ENCODE measurements at places on chromosomes 16 and 17. TPM values are rescaled to one million over a fixed set of nuclear protein-coding genes. Genes with fewer than 3 reads are reported as not detected.

MAPT gene
- total RNA-seq = 6.1 TPM

CACNG1 gene
- not detected for total RNA-seq

PRSS27 gene
- 3.1 TPM for total RNA-seq

CCT6B gene
- total RNA-seq = 6.3 TPM

ABCC11 gene
- total RNA-seq = 1.7 TPM

TNRC6A gene
- 109 TPM for total RNA-seq

KRT24 gene
- total RNA-seq = 0.52 TPM

SNX20 gene
- total RNA-seq = 1.8 TPM

SLC35G6 gene
- not detected for total RNA-seq

PYDC1 gene
- total RNA-seq = not detected

RNF222 gene
- not detected for total RNA-seq

C1QTNF1 gene
- total RNA-seq = 108 TPM

TRPV2 gene
- total RNA-seq = 13.6 TPM

KRT33A gene
- total RNA-seq = not detected

PRSS33 gene
- total RNA-seq = not detected

AMFR gene
- total RNA-seq = 97.2 TPM

OTOP2 gene
- not detected for total RNA-seq

EPX gene
- not detected for total RNA-seq

KRT39 gene
- total RNA-seq = not detected

RBFOX1 gene
- 4.0 TPM for total RNA-seq

SLFN14 gene
- not detected for total RNA-seq

STH gene
- total RNA-seq = not detected

TP53TG3F gene
- not detected for total RNA-seq

CMTM1 gene
- 4.3 TPM for total RNA-seq

CDH1 gene
- total RNA-seq = 428 TPM

NME3 gene
- total RNA-seq = 79.7 TPM

ZG16B gene
- 31.8 TPM for total RNA-seq

KRTAP16-1 gene
- total RNA-seq = not detected

REXO5 gene
- 2.4 TPM for total RNA-seq

SLFN5 gene
- total RNA-seq = 69.9 TPM

DERL2 gene
- total RNA-seq = 68.9 TPM

CAMKK1 gene
- 7.8 TPM for total RNA-seq

LRRC37A gene
- total RNA-seq = 7.7 TPM

ATP2A1 gene
- total RNA-seq = 0.75 TPM

TP53TG3D gene
- not detected for total RNA-seq

ZNF469 gene
- total RNA-seq = 3.6 TPM

TSPOAP1 gene
- 21.0 TPM for total RNA-seq

MT1E gene
- total RNA-seq = 98.7 TPM

CCL13 gene
- total RNA-seq = 2.1 TPM

EVPL gene
- 84.2 TPM for total RNA-seq

TM4SF5 gene
- total RNA-seq = not detected

LGALS9C gene
- not detected for total RNA-seq

SLC7A6 gene
- 29.4 TPM for total RNA-seq

SCN4A gene
- 2.2 TPM for total RNA-seq

PTGES3L gene
- total RNA-seq = 2.7 TPM

SCO1 gene
- 35.9 TPM for total RNA-seq

SRCIN1 gene
- total RNA-seq = 22.6 TPM

SDR42E1 gene
- 28.3 TPM for total RNA-seq

SLFN12L gene
- total RNA-seq = 5.6 TPM

CD7 gene
- 3.4 TPM for total RNA-seq

CHRNE gene
- total RNA-seq = 1.2 TPM

MYH2 gene
- total RNA-seq = 0.78 TPM

ZPBP2 gene
- not detected for total RNA-seq

TP53TG3 gene
- total RNA-seq = not detected

CCL1 gene
- total RNA-seq = not detected
